ENCODE measurements at places on chromosomes 16 and 17.

- DNase-seq = no peak
Measured at GRCh38 chr17:31416503-31416923, 25.0 kb downstream of the RAB11FIP4 start.

GRCh38 chr16:88965411-88965810 is 11.6 kb downstream of the CBFA2T3 start:
- DNase-seq = no peak

GRCh38 chr16:11354733-11355574 is 9.7 kb downstream of the RMI2 start:
- peak; percentile 55 for DNase-seq

DNA sequence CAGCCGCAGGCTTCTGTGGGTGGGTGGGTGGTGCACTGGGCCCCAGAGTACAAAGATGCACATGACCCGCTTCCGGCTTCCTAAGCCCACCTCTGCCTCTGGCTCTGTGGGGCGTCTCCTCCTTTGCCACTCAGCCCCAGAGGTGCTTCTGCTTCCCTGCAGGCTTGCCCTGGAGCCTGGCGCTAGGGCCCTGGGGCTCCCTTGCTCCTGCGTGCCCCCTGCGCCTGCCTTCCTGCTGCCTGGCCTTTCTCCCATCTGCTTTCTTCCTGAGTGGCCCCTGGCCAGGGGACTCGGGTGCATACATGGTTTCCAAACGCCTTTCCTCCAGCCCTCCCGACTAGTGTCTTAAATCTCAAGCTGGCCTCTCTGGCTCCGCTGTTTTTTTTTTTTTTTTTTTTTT is 3.4 kb downstream of the WWOX start:
- DNase-seq = no peak

DNA sequence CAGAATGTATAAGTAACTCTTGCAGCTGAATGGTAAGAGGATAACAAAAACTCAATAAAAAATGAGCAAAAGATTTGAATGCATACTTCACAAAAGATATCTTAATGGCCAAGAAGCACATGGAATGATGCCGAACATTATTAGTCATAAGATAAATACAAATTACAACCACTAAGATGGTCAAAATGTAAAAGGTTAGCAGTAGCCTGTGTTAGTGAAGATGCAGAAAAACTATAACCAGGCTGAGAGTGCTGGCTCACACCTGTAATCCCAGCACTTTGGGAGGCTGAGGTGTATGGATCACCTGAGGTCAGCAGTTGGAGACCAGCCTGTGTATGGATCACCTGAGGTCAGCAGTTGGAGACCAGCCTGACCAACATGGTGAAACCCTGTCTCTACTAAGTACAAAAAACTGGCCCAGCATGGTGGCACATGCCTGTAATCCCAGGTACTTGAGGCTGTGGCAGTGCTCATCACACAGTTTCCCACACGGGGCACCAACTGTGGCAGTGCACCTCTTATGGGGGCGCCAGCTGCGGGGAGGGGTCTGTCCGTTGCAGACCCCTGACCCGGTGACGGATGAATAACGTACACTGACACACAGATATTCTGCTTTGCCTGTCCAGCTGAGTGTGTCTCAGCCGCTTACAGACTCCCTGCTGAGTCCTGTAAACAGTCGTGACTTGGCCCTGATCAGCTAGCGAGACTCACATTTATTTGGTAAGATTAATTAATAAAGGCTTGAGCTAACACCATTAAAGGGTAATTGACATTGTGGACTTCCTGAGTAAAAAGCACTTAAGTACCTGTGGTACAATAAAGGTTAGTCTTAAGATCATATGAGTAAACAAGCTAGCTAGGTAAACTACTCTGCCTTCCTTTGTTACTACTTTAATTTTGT is 45.7 kb upstream of the FAM20A start:
- no peak for DNase-seq

- no peak for DNase-seq
Measured at GRCh38 chr17:70022175-70022574, 52.9 kb upstream of the KCNJ16 start.

GRCh38 chr17:12789075-12789480 is 220 bp upstream of the ARHGAP44 start:
- no peak for DNase-seq

DNA sequence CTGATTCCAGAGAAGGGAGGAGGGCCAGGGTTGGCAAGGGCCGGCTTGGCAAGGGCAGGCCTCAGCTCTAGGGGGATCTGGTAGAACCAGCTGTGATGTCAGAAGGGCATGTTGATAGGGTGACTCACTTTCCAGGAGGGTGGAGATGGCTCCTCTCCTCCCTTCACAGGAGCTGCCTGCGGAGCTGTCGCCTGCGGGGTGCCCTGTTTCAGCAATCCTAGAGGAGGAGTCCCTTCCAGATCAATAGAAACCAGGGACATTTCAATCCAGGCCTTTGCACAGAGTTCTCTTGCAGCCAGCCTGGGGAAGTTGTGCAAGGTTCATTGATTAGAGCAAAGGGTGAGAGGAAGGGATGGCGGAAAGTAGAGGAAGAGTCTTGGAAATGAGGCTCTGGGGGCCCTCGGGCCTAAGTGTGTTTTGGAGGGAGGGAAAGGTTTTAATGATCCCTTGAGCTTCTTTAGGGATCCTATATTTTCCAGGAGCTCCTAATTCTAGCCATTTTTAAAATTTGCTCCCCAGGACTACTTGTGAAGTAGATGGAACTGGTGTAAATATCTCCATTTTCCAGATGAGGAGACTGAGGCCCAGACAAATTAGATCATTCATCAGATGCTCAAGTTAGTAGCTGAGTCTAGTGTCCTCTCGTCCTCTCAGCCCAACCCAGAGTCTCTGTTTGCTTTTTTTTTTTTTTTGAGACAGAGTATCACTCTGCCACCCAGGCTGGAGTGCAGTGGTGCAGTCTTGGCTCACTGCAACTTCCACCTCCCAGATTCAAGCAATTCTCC is 24.8 kb upstream of the CSNK2A2 start:
- DNase-seq = no peak

- DNase-seq = no peak
Measured at GRCh38 chr16:23318639-23319038, 16.5 kb downstream of the SCNN1B start.

DNA sequence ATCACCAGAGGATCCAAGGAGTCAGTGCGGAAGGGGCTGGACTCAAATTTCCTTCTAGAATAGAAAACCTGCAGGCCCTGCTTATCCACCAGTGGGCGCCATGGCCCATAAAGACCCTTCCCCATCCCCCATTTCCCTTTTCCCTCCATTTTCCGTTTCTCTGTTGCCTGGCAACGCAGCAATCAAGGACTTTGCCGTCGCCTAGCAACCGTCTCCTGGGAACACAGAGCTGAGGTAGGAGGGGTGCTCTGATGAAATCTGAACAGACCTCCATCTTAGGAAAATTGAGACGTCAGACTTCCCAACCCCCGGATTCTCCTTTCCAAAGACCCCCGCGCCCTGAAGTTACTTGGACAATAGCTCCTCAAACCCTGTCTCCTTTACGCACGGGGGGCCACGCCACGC is 5.7 kb downstream of the DLG4 start:
- no peak for DNase-seq

DNA sequence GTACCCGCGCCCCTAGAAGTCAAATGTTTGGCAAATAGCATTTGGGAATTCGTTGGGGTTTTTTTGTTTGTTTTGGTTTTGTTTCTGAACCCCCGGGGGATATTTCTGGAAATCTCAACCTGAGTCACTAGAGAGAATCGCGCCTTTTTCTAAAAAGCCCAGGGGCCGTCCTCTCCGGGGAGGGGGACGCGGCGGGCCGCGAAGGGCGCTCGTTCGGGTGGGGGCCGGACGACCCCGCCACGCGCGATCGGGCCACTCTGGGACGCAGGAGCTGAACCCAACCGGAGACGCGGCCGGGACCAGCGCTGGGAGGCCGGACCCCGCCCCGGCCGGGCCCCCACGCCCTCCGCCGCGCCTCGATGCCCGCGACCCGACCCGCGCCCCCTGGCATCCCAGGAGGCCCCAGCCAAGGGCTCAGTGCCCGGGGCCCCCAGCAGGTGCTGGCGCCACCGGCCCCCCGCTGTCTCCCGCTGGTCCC is 302 bp downstream of the LITAF start:
- peak; percentile 42 for DNase-seq

DNA sequence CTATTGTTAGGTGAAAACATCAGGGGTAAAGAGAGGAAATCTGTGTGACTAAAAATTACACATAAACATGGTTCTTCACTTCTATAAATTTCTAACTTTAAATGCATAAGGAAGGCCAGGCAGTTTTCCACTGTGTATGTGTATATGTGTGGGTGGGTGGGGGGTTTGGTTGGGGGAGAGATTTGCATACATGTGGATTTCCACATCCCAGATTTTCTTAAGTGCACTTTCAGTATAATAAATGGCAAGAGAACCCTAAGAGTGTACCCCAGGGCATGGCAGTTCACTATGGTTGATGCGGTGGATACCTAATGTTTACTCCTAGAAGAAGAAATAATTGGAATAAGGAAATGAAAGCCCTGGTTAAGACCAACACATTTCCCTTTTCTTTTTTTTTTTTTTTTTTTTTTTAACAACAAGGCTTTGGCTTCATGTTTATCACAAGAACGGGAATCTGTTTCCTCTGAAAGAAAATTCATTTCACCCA is 451.8 kb upstream of the CCL2 start:
- no peak for DNase-seq

DNA sequence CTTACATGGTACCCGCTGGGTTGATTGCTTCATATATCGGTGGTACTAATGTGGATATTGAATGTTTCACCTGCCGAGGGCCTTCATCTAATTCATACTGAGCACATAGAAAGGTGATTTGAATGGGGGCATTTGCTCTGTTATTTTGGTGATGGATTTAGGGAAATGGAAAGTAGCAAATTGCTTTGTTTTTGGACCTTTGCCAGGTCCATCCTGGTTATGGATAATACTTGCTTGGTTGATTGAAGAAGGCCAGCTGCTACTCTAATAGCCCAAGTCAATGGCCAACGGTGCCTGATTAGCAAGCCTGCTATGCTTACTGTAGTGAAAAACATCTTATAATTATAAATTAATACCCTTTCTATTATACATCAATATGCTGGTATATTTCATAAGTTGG is 253.6 kb downstream of the CDH13 start:
- DNase-seq = no peak

- no peak for DNase-seq
Measured at GRCh38 chr17:61715348-61715747, 124.3 kb upstream of the NACA2 start.

DNA sequence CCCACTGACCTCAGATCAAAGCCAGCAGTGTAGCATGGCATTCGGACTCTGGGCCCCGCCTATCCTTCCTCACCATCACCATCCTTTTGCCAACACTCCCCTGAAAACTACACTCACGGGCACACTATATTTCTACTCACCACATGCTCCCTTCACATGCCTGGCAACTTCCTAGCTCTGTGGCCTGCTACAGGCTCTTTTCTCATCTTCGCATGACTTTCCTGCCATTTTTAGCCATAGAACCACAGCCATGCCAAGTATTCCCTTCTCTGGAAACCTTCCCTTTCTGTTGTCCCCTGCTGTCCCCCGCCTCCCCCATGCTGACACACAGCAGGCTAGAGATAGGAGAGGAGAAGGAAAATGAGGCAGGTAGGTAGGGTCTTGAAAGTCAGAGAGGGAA is 45.5 kb upstream of the MMP2 start:
- no peak for DNase-seq

- DNase-seq = no peak
Measured at GRCh38 chr17:76497979-76498875, 3.0 kb downstream of the RHBDF2 start.

DNA sequence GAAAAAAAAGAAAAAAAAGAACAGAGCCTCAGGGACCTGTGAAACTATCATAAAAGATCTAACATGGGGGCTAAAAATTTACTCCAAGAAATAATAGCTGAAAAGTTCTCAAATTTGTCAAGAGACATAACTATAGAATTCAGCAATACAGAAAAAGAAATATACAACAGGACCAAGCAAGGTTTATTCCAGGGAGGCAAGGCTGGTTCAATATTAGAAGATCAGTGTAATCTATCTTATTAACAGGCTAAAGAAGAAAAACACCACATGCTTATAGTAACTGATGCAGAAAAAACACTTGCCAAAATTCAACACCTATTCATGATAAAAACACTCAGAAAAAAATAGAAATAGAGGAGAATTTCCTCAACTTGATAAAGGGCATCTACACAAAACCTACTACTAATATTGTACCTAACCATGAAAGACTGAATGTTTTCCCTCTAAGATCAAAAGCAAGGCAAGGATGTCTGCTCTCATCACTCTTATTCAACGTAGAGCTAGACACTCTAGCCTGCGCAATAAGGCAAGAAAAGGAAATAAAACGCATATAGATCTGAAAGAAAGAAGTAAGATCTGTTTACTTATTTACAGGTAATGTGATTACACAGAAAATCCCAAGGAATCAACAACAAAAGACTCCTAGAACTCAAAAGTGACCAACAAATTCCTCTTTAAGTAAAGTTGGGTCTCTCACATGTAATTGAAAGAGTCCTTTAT is 1.2 kb upstream of the ACSM3 start:
- no peak for DNase-seq

DNA sequence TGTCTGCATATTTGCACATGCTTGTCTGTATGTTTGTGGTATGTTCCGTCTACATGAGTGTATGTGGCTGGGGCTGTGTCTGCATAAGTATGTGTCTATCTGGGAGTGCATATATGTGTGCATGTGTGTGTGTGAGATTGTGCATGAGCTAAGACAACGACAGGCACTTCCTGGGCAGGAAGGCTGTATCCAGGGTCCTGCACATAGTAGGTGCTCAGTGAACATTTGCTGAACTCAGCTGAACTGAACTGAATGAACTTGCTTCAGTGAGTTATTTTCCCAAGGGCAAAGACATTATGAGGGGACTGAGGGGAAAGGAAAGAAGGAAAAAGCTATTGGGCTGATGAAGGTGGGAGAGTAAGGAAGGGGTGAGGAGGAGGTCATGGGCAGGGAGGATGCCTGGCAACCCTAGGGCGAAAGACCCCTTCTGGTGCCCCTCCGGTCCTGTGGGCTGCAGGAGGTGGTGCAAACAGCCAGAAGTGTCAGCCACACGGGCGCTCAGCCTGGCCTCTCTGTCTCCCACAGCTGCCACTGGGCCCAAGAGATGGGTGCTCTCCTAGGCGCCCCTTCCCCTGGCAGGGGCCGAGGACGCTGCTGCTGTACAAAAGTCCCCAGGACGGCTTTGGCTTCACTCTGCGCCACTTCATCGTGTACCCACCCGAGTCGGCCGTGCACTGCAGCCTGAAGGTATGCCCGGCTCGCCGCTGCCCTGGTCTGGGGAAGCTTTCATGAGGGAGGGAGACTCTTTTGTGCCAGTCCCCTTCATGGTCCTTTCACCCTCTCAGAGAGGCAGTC is 29.5 kb downstream of the ARHGAP23 start:
- DNase-seq = peak; percentile 7
